ENCODE measurements at places on chromosomes 5 and 9. TPM values are rescaled to one million over a fixed set of nuclear protein-coding genes. Genes with fewer than 3 reads are reported as not detected.

GRCh38 chr5:73615085-73615484, 10.9 kb upstream of the ARHGEF28 start:
- no peak for DNase-seq

SPATA31D4 gene
- total RNA-seq = not detected

PCDHB3 gene
- not detected for total RNA-seq

- no peak for DNase-seq
Measured at GRCh38 chr9:38626006-38626405, 5.6 kb upstream of the ANKRD18A start.

DNA sequence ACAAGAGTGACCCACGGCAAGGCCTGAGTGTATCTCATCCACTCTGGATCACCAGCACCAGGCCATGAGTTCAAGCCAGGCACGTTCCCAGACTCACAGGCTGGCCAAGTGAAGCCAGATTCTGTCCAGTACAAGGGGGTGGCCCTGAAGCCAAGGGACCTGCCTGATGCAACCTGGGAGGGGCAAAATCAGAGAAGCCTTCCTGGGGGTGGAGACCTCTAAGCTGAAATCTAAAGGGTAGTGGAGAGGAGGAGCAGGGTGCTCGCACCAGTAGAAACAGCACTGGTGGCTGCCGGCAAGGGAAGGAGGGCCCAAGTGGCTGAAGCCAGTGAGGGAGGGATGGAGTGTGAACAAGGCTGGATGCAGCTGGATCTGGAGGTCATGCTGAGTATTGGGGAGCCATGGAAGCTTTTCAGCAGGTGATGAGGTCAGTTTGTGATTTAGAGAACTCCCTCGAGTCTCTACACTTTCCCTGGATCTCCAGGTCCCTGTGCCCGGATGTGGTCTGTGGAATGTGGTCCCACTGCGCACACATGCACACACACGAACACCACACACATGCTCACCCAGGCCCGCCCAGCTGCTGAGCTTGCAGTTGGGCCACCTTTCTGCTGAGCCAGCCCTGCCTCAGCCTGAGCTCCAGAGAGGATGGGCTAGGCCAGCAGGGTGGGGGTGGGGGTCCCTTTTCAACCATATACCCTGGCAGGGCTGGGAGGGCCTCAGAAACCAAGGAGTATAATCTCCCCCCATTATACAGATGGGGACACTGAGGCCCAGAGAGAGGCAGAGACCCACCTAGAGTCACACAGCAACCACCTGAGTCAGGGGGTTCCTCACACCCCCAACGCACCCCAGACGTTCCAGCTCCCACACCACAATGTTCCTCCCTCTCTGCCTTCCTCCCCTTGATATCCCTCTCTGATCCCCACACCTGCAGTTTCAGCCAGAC, 1.6 kb downstream of the PIP5KL1 start:
- DNase-seq = no peak

DNA sequence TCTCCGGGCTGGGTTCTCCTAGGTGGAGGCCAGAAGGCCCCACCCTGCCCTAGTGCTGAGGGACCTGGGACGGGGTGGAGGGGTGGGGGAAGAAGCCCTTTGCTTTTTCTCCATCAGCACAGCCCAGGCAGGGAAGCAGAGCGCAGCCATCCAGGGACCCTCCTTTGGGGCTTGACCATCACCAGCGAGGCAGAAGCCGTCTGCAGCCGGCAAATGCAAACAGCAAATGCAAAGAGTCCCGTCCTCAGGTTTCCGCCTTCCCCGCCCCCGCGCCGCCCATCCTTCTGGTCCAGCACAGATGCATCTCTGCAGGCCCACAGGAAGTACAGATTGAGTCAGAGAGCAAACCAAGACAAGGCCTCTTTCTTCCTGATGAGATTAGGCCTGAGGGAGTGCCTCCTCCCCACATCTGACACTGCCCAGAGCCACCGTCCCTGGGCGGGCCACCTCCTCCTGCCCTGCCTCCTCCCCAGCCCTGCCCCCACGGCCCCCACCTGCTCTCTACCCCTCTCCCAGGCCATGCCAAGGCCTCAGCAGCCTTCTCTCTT, 23.4 kb downstream of the CORO2A start:
- DNase-seq = peak; percentile 29

KIF24 gene
- 11.0 TPM for total RNA-seq

DNA sequence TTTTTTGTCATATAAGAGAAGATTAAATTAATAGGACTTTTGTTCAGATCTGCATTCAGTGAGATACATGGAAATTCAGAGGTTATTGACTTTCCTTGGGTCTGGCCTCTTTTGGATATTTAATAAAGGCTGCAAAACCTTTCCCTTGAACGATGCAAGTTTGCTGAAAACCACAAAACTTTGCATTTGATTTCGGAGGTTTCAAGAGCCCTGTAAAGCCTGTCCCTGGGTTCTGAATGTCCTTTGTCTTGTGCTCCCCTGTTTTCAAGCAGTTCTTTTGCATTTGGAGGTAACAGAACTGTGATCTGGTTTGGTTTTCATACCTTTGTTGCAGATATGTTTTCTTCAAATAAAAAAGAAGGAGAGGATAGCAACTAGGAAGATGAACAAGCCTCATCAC, 188.1 kb upstream of the DMRT1 start:
- no peak for DNase-seq

- DNase-seq = no peak
Measured at GRCh38 chr9:136655536-136656182, 7.1 kb upstream of the EGFL7 start.

- no peak for DNase-seq
Measured at GRCh38 chr9:98521141-98521540, 187.6 kb downstream of the GABBR2 start.

- peak; percentile 46 for DNase-seq
Measured at GRCh38 chr9:130110166-130110565, 56.5 kb downstream of the GPR107 start.

GRCh38 chr5:103526164-103526915, 36.2 kb downstream of the NUDT12 start:
- DNase-seq = no peak

- no peak for DNase-seq
Measured at GRCh38 chr5:25744908-25745307, 1100.1 kb upstream of the CDH10 start.

- DNase-seq = no peak
Measured at GRCh38 chr9:89991204-89991790, 386.5 kb downstream of the GADD45G start.

SLC34A1 gene
- 0.27 TPM for total RNA-seq

MPDZ gene
- not detected for total RNA-seq

GRCh38 chr5:81207009-81207408, 26.1 kb upstream of the CKMT2 start:
- DNase-seq = no peak

- DNase-seq = no peak
Measured at GRCh38 chr9:92911511-92912475, 34.0 kb upstream of the ZNF484 start.

TNC gene
- total RNA-seq = not detected

- no peak for DNase-seq
Measured at GRCh38 chr9:114029311-114030170, 48.6 kb downstream of the AMBP start.

- no peak for DNase-seq
Measured at GRCh38 chr5:105581988-105582690, 2019.5 kb upstream of the NUDT12 start.

DNA sequence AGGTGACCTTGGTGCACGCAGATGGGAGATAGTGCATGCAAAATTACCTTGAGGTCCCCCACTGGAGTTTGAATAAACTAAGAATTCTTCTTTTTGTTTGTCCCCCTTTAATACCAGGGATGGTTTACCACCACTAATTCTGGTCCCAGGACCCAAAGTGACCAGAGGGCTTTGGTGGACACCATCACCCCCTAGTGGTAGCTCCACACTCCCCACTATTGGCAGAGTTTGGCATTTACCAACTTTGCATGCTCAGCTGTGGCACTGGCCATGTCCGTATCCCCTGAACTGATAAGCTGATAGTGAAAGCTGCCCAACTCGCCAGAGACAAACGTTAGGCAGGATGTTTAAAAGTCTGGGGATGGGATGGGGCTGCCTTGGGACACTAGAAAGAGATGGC, 3.3 kb downstream of the ASTN2 start:
- no peak for DNase-seq

GRCh38 chr9:6467006-6467625, 54.1 kb downstream of the UHRF2 start:
- DNase-seq = no peak

- no peak for DNase-seq
Measured at GRCh38 chr9:92297611-92298010, 4.1 kb upstream of the IARS1 start.

C5orf52 gene
- total RNA-seq = not detected

DNA sequence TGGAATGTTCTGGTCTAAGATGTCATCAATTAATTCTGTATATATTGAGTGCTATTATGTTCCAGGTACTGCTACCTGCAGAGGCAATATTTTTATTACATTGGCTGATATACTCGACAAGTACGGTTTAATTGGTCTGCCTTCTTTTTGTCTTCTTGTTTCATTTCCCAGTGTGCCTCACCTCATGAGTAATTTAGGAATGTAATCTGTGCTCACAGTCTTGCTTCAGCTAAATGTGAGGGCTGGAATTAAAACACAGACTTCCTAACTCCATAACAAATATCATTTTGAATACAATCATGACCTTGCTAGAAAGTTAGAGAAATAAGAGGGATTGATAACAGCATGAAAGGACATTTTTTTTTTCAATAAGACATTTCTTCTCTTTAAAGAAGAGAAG, 20.1 kb upstream of the SPINK5 start:
- DNase-seq = no peak

IFNK gene
- not detected for total RNA-seq

DNA sequence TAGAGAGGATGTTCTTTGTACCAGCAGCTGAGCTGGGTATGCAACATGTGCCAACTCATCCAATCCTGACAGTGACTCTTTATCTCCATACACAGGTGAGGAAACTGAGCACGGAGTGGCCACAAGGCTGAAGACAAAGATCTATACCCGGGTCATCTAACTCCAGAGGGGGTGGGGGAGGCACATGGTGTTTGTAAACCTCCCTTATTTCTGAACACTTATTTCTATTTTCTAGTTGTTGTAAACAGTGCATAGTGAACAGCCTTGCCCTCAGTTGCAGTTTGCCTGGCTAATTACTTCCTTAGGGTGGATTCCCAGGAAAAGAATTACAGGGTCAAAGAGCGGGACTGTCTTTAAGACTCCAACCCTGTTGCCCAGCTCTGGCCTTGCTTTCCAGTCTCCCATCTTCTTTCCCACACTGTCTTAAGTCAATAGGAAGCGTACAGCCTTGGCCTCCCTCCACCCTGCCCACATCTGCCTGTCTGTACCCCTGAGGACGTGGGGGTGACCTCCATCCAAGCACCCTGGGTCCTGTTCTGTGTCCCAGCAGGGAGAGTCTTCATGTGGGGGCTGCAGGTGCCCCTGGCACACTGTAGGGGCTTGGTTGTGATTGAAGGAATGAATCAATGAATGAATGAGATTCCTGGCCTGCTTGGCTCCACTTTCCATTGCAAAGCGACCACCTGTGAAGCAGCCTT, 13.2 kb upstream of the FIBCD1 start:
- DNase-seq = no peak

CPEB4 gene
- total RNA-seq = 14.0 TPM

THBS4 gene
- 0.64 TPM for total RNA-seq

GRCh38 chr5:72841756-72842535, 25.5 kb downstream of the TNPO1 start:
- no peak for DNase-seq

DNA sequence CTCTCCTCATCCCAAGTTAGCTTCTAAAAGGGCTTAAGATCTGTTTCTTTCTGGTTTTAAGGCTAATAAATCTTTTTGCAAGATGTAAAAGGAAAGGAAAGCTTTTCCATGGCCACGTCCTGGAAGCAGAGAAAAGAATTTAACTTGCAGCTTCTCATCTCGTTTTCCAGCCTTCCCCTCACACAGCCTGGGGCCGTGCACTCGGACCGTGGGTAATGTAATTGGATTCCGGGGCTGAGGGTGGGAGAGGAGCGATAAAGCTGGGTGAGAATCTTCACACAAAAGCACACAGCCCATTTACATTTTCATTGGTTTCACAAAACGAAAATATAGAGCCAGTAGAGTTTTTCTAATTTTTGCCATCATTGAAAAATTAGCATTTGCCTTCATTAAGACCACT, 91.2 kb downstream of the IRX2 start:
- no peak for DNase-seq

GRCh38 chr9:87642330-87643106, 83.4 kb upstream of the CTSL start:
- DNase-seq = no peak

GRCh38 chr5:38672059-38672788, 115.8 kb upstream of the LIFR start:
- no peak for DNase-seq

PAX5 gene
- 0.12 TPM for total RNA-seq

DNA sequence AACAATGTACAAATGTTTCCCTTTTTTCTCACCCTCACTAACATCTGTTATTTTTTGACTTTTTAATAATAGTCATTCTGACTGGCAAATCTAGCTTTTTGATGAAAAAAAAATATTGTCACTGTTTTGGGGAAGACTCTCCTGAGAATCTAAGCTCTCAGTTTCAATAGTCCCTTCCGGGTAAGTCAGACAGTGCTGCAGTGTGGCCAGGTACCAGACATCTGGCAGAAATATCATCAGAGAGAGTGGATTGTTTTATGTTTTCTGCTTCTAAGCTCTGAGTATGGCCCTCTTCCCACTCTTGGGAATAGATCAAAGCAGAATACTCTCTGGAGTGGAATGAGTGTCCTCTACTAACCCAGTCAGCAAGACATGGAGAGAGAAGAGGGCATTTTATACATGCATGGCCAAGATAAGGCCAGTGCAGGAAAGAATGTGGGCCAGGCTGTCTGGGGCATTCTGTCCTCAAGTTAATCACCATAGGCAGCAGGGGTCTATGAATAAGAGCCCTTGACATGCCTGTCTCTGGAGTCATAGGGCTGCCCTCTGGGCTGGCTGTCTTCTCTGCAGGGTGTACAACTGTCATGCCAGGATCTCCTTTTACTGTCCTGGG, 38.5 kb upstream of the OR2S2 start:
- no peak for DNase-seq

STX17 gene
- 36.2 TPM for total RNA-seq

DNA sequence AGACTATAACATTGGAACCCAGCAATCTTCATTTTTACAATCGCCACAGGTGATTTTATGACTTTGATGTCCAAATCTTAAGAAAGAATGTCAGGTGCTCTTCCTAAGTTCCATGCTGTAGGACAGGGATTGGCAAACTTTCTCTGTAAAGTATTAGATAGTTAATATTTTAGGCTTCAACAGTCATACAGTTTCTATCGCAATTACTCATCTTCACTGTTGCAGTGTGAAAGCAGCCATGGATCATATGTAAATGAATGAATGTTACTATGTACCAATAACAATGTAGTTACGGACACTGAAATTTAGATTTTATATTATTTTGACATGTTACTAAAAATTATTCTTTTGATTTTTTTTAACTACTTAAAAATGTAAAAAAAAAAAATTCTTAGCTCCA, 169.7 kb downstream of the DTWD2 start:
- DNase-seq = no peak

GRCh38 chr9:124513376-124513994, 6.3 kb upstream of the NR5A1 start:
- DNase-seq = no peak

DNA sequence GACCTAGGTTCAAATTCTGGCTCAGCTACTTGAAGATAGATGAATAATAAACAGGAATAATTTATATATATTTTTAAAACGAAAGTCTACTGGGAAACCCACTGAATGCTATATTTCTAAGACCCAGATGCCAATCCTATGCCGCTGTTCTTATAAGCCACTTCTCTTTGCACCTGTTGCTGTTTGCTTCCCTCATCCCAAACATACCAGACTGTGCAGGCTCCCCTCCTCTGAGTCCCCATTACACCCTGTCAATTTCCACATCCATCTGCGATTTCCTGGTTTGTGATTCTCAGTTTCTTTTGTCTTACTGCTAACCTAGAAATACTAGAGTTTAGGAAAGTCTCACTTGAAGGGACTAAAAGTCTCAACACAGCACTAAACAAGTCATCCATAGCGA, 92.8 kb upstream of the CAST start:
- no peak for DNase-seq

NSG2 gene
- not detected for total RNA-seq

All from activated CD4-positive, alpha-beta T cell treated with anti-CD3 and anti-CD28 coated beads, Interleukin-2, amount 10 ng/mL, durations not matched to agents 7 days and 5 days (primary cell).